ENCODE measurements at places on chromosomes 1 and 21.
A peak's percentile ranks its signal among the peaks of the same experiment; 100 is the strongest.

DNA sequence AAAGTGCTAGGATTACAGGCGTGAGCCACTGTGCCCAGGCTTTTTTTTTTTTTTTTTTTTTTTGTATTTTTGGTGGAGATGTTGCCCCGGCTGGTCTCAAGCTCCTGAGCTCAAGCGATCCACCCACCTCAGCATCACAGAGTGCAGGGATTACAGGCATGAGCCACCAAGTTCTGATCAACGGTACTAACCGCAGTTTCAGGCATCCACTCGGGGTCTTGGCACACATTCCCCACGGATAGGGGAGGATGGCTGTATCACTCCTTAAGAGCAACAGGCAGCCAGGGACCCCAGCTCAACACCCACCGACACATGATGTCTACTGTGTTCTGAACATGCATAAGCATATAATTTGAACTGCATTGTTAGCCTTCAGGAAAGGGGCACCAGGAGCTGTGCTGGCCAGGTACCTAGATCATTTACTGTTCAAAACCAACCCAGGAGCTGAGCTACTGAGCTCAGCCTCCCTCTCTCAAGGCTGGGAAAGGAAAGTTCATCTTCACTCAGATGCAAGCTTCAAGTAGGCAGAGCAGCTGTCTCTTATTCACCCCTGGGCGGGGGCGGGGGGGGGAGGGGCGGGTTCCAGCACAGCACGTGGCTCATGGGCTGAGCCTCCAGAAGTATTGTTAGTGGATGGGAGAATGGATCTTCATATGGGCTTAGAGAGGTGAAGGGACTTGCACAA is 24.7 kb downstream of the CAPZB start:
- DNase-seq: no peak

- no peak for DNase-seq
These were observed at the start of gene HCRTR1 for GRCh38 chr1:31617218-31617915. Gene HCRTR1, plus strand, starts transcription at chr1:31617689. Its CDS starts 1,504 bp downstream, at chr1:31619193.

GRCh38 chr1:51564124-51564523 is 45.1 kb upstream of the EPS15 start:
- DNase-seq: peak; percentile 25

GRCh38 chr1:116370181-116370580 is 2.9 kb upstream of the ATP1A1 start:
- no peak for DNase-seq

GRCh38 chr1:60281360-60281932 is 207.9 kb upstream of the C1orf87 start:
- DNase-seq: no peak

DNA sequence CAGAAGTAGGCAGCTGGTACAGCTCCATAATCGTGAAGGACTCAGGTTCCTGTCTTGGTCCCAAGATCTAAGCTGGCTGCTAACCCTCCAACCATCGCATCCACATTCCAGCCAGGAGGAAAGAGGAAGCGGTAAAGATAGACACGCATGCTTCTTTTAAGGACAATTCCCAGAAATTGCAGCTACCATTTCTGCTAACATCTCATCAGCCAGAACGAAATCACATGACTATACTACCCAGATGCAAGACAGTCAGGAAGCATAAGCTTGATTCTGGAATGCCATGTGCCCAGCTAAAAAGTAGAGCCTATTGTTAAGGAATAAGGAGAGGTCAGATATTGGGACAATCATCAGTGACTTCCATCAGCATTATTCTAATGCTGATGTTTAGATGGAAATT is 110.4 kb downstream of the EPHB2 start:
- DNase-seq: no peak

DNA sequence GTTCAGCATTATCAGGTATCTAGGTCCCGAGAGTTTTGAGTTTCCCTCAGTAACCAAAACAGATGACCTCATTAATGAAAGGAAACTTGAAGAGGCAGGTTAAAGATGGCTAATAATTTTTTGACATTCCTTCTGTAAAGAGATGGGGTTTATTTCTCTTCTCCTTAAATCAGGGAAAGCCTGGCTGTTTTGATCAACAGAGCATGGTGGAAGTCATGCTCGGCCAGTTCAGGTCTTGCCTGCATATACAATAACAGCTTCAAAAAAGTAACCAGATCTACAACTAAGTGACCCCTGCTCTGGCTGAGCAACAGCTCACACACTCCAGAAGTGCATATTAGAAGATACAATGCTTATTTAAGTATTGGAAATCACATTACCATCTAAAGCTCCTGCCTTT is 36.6 kb upstream of the POU2F1 start:
- DNase-seq: no peak

GRCh38 chr1:48876330-48876785 is 99.7 kb upstream of the BEND5 start:
- DNase-seq: no peak

GRCh38 chr1:162757476-162757875 is 33.0 kb upstream of the HSD17B7 start:
- no peak for DNase-seq

GRCh38 chr1:40041466-40041838 is 923 bp downstream of the CAP1 start:
- DNase-seq: no peak

- DNase-seq: peak; percentile 13
These were observed 18.3 kb downstream of the PPT1 start for GRCh38 chr1:40078512-40079333.

DNA sequence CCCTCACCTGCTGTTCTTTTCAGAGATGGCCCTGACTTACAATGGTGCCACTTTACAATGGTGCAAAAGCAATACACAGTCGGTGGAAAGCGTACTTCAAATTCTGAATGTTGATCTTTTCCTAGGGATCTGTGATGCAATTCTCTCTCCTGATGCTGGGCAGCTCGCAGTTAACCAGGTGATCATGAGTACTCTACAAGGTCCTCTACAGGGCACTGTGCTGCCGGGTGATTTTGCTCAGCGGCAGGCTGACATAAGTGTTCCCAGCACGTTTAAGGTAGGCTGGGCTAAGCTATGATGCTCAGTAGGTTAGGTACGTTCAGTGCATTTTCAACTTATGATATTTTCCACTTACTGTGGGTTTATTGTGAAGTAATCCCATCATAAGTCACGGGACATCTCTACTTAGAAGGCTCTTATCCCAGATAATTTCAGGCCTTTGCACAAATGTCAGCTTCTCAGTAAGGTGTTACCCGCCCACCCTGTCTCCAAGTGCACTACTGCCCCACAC is 126.5 kb downstream of the KCNN3 start:
- DNase-seq: no peak
